ENCODE measurements at places on chromosomes 4 and X.

GRCh38 chr4:85486425-85487086 lies 11.6 kb downstream of the ARHGAP24 start:
- DNase-seq, result peak; percentile 14

GRCh38 chrX:71636438-71637252 lies 18.3 kb upstream of the CXCR3 start:
- DNase-seq, result no peak

- DNase-seq, result no peak
These were observed 632.0 kb downstream of the IQCM start for GRCh38 chr4:149183638-149184037.

- DNase-seq, result no peak
These were observed 51.5 kb upstream of the BTC start for GRCh38 chr4:74845834-74846233.

DNA sequence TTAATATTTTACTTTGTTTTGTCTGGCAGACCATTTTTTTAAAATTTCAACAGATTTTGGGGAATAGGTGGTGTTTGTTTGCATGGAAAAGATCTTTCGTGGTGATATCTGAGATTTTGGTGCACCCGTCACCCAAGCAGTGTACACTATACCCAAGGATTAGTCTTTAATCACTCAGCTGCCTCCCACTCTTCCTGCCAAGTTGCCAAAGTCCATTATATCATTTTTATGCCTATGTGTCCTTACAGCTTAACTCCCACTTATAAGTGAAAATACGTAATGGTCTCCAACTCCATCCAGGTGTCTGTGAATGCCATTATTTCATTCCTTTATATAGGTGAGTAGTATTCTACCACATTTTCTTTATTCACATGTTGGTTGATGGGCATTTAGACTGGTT lies 281.7 kb upstream of the GK2 start:
- DNase-seq, result no peak

DNA sequence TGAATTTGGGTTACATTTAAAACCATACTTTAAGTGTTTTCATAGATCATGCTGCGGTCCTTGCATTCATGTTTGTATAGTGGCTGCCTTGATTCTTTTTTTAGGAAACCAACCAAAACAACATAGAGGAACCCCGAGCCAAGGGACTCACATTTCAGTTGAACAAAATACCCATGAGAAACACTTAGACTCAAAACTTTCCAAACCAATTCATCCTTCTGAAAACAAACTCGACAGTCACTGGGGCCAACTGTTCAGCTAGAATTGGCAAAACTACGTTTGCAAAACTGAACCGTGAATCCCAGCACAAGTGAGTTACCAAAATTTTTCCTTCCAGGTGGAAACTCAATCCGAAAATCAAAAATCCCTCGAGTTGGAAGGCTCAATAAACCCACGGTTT lies 1.4 kb downstream of the ADGRA3 start:
- no peak for DNase-seq

- no peak for DNase-seq
These were observed 106.3 kb downstream of the FAM53A start for GRCh38 chr4:1577822-1578217.

- DNase-seq, result no peak
These were observed 127.6 kb upstream of the ETNPPL start for GRCh38 chr4:108890484-108890881.

DNA sequence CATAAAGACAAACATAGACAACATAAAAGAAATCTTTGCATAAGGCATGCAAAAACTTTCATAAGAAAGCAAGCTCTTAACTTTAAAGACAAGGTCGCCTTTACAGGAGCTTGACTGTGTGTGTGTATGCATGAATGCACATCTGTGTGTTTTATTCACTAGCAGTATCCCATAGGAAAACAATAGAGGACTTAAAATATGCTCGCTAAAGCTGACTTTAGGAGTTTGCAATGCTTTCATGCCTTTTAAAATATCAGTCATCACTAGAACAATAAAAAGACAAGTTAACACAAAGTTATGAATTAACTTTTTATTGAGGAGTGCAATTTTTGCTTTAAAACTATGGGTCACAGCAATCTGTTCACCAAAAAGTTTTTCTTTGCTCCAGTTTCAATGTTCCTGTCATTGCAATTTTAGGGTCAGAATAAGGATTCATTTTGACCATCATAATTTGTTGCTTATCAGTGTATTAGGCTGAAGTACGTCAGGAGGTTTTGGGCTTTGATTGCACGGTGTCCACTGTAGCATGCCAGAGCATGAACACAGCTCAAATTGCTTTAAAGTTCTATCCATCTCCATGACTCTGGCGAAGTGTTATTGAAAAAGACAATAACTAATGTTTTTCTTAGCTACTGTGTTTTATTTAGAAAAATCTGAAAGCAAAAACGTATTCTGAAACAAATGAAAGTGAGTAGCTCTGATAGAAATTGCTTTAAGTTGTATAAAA lies 36.9 kb downstream of the ANXA10 start:
- no peak for DNase-seq

DNA sequence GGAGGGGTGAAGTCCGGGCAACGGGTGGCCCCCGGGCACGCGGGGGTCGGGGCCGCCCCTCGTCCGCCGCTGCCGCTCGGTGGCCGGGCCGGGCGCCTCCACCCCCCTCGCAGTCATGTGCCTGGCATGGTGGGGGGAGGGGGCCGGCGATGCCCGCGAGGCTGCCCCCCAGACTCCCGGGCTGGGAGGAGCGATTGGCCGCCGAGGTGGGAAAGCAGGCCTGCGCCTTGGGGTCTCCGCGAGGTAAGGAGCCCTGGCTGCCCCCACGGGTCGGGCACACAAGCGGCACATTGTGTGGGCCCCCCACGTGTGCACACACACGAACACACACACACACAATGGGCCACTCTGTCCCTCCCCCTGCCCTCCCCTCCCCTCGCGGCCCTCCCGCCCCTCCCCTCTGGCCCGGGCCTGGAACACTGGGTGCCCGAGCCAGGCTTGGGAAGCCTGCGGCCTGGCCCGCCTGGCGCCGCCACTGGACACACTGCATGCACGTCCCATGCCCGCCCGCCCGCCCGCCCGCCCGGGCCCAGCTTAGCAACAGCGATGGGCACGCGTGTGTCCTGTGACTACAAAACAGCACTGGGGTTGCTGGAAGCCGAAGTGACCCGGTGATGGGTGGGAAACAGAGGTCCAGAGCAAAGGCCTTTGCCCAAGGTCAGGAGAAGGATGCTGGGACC lies 1.3 kb downstream of the SLC6A8 start:
- peak; percentile 49 for DNase-seq

All from AG08396 (cell line).